ENCODE measurements at places on chromosomes 11 and 22. TPM values are rescaled to one million over a fixed set of nuclear protein-coding genes. Genes with fewer than 3 reads are reported as not detected.

DNA sequence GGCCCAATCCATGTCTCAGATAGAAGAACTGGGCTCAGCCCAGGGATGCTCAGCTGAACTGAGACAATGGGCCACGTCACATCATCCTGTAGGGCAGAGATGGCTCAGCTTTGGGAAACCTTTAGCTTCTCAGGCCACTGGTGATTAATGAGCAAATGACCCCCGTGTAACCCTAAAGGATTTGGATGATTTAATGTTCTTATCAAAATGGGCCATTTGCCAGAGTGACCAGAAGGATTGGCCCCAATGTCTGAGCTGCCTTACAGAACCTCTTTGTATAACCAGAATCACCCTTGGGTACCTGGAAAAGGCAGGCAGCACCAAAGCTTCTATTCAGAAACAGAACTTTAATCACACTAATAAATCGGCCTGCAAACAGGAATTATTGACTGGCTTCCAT, 73.7 kb downstream of the ABTB2 start:
- peak; percentile 26 for DNase-seq

DNA sequence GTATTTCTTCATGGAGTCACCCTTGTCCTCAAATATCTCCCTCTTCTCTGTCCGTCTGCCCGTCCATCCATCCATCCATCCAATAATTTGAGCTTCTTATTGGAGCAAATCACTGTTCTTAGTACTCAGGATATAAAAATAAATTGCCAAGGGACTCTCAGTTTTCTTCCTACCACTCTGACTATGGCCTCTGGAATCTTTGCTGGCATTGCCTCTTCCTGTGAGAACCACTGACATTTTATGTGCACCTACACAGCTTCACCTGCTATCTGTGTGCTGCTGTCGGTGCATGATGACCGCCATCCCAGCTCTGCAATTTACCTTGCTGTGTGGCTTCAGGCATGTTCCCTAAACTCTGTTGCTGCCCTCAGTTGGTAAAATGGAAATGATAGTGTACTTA, 37.9 kb downstream of the TEAD1 start:
- no peak for DNase-seq

GRCh38 chr11:59199546-59200422, 12.9 kb downstream of the MPEG1 start:
- DNase-seq, result no peak

- DNase-seq, result no peak
These were observed 21.5 kb downstream of the SHISAL1 start for GRCh38 chr22:44291265-44291664.

- DNase-seq, result peak; percentile 87
These were observed 30.1 kb upstream of the OAF start for GRCh38 chr11:120180551-120181232.

DNA sequence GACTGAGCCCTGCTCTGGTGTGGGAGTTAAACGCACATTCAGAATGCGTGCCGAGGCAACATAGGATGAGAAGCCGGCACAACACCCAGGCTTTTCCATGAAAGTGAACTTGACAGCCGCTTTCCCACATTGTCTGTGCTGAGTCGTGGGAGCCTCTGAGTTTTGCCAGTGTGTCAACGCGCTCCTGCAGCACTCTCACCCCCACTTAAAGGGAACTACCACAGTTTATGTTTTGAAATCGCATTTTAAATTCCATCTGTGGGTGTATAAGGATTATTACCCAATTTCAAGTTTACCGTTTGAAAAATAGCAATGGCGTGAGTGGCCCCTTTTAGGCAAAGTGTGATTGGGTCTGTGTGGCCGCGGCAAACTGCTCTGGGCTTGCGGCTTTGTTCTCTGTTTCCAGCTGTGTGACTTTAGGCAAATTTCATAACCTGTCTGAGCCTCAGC, 81.5 kb downstream of the FBLN1 start:
- DNase-seq, result no peak

- no peak for DNase-seq
These were observed 81.3 kb downstream of the CLPB start for GRCh38 chr11:72352859-72353551.

GRCh38 chr11:38252620-38253019, 1654.6 kb upstream of the RAG2 start:
- no peak for DNase-seq

DNA sequence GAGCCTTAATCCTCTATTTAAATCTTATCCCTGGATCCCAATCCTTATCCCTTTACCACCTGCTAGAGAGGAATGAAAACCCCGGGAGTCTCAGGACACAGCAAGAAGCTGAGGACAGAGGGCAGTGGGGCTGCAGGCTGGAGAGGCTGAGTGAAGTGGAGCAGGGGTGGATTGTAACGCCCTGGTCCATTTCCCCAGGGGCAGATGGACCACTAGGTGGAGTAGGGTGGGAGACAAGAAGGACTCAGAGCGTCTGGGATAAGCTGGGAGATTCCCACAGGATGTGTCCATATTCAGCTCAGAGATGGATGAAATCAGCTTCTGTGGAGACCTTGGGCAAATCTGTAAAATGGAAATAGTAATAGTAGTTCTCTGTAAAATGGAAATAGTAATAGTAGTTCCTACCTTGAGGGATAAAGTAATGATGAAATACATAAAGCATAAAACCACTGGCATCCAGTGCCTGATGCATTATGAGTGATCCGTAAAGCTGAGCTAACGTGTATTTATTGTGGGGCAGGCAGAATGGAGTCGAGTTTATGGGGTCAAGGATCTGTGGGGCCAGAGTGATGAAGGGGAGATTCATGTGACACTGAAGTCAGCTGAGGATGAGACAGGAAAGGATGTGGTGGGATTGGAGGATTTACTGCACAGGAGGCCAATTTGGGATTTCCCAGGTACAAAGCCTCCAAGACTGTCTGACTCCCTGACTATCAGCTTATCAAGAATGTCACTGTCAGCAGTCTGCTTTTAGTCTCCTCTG, 1.9 kb upstream of the ROBO4 start:
- DNase-seq, result peak; percentile 57

- no peak for DNase-seq
These were observed 941.2 kb downstream of the DLG2 start for GRCh38 chr11:84685976-84686375.

- DNase-seq, result no peak
These were observed 29.8 kb upstream of the CREB3L1 start for GRCh38 chr11:46247659-46248058.

DNA sequence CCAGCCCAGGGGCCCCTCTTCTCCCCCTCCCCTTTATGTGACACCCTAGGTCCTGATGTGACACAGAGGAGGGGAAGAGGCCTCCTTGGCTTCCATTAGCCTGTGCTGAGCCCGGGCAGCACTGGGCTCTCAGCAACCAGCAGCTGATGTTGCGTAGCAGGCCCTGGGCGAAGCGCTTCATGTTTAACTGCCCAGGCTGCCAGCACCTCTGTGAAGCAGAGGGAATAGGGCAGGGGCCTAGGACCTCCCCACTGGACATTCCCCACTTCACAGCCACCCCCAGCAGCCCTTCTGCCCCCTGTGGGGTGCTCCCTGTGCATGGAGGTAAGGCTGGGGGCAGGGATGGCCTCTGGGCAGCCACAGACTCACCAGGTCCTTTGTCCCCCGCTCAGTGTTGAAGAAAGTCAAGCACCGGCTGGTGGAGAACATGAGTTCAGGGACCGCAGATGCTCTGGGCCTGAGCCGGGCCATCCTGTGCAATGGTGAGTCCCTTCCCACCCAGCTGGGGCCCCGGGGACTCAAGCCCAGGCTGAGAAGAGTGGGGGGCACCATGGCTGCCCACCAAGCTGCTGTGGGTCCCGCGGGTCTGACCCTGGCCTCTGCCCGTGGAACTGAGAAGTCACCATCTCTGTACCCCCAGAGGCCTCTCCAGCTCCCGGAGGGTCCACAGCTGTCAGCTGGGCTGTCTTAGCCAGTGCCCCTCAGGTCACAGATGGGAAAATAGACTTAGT, 11.6 kb downstream of the PICK1 start:
- DNase-seq, result no peak

GRCh38 chr11:19200410-19201201, 1.2 kb downstream of the CSRP3 start:
- no peak for DNase-seq

DNA sequence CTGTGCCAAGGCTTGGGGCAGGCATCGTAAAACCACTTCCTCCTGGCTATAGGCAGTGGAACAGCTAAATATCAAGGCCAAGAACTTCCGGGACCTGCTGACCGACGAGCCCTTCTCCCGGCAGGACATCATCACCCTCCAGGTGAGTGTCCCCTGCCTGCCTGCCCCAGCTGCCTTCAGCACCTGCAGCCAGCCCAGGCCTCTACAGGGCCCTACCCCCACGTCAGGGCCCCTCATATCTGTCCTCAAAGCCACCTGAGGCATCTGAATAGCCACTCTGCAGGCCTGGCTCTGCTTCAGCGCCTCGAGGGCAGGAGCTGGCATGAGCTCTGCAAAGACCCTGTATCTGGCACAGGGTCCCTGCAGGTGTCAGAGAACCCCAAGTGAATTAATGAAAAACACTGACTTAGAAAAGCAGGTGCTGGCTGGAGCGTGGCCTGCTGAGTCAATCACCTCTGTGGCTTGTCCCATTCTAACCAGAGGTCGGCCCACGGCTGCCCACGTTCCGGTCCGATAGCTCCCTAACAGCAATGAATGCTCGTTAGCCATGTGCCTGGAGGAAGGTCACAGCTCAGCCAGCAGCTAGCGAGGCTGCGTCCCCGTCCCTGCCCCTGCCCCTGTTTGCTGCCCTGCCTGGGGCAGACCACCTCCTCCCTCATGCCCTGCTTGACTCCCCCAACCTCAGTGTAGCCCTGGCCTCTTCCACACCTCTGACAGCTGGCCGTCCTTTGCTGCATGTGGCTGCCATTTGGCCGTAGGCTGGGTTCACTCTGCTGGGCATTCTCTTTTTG, 16.8 kb downstream of the PPIL2 start:
- DNase-seq, result no peak

GRCh38 chr11:102012946-102013345, 34.3 kb upstream of the CFAP300 start:
- no peak for DNase-seq

GRCh38 chr11:72238040-72238450, 5.9 kb downstream of the PHOX2A start:
- peak; percentile 86 for DNase-seq

DNA sequence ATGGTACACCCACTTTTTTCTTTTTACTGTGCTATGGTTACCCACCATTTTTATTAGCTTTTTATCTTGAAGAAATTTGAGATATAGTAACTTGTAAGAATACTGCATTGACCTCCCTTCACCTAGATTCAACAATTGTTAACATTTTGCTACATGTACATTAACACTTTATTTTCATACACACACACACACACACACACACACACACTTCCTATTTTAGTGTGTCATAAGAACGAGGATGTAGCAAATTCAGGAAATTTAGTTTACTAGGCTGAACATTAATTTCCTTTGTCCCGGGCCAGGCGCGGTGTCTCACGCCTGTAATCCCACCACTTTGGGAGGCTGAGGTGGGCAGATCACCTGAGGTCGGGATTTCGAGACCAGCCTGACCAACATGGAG, 1.1 kb upstream of the ATP6V1E1 start:
- no peak for DNase-seq

- DNase-seq, result no peak
These were observed 36.0 kb upstream of the TFIP11 start for GRCh38 chr22:26548303-26548702.

GRCh38 chr11:45843158-45843924, 3.9 kb upstream of the CRY2 start:
- DNase-seq, result peak; percentile 95

GRCh38 chr22:28179392-28179791, 260.3 kb upstream of the PITPNB start:
- no peak for DNase-seq

- DNase-seq, result no peak
These were observed 168.8 kb upstream of the CADM1 start for GRCh38 chr11:115672999-115673411.

GRCh38 chr22:48161298-48161697, 1398.8 kb downstream of the TBC1D22A start:
- DNase-seq, result no peak

- peak; percentile 71 for DNase-seq
These were observed 56.8 kb upstream of the FGF3 start for GRCh38 chr11:69876013-69876412.

DNA sequence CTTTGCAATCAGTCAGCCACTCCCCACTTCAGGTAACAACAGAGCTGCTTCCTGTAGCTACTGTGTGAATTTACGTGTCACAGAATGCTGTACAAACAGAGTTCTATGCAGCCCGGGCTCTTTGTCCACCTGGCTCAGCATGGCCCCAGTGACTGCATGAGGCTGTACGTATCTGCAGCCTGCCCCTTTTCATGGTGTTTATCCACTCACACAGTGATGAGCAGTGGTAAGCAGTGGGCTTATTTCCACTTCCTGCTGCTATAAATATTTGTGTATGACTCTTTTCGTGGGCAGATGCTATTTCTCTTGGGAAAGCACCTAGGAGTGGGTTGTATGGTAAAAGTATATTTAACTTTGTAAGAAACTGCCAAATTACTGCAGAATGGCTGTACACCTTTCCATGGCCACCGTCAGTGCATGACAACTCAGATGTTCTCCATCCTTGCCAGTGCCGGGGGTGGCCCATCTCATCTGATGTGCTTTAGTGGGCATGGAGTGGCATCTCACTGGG, 43.3 kb downstream of the MYEOV start:
- no peak for DNase-seq

- no peak for DNase-seq
These were observed 1.3 kb downstream of the SCARF2 start for GRCh38 chr22:20436307-20436767.

- DNase-seq, result no peak
These were observed 27.1 kb downstream of the SDHD start for GRCh38 chr11:112113539-112114457.

DNA sequence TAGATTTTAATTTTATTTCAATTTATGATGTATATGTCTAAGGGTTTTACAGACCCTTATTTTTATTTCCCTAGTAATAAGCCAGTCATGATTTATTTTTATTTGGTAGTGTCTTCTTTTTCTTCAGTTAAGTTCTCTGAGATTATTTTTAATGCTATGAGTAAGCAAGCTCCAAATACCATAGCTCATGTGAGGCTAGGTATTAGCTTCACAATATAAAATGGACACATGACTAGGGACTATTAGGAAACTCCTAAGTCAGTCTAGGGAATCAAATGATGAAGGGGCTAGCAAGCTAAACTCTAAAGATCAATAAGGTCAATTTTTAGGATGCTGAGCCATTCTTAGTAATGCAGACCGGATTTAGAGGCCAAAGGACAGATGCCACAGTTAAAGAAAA, 45.9 kb downstream of the CKAP5 start:
- no peak for DNase-seq

GRCh38 chr11:127656116-127656836, 655.7 kb upstream of the KIRREL3 start:
- DNase-seq, result no peak

The KDM4E gene
- total RNA-seq, result not detected

The EXPH5 gene
- total RNA-seq, result 0.87 TPM

The SPDYC gene
- total RNA-seq, result not detected

The GRAP2 gene
- total RNA-seq, result 1.3 TPM

The GPR137 gene
- total RNA-seq, result 19.9 TPM

The GLYAT gene
- total RNA-seq, result 6.4 TPM

The ELMOD1 gene
- 0.16 TPM for total RNA-seq

The SRPRA gene
- total RNA-seq, result 121 TPM

The VSTM5 gene
- total RNA-seq, result not detected

The MB gene
- total RNA-seq, result 0.55 TPM

The AIFM3 gene
- 2.1 TPM for total RNA-seq

The CNIH2 gene
- 0.55 TPM for total RNA-seq

The SCN4B gene
- 2.3 TPM for total RNA-seq

The MAPK8IP1 gene
- 4.2 TPM for total RNA-seq

Data from mesenteric fat pad (tissue), 1 donor.